Nucleus accumbens (tissue), 56 donors: ENCODE measurements at places on chromosomes 4 and X.
A peak's percentile ranks its signal among the peaks of the same experiment; 100 is the strongest.

GRCh38 chr4:188732131-188732530 lies 592.9 kb downstream of the TRIML1 start:
- DNase-seq, result no peak

- no peak for DNase-seq
Measured at GRCh38 chr4:168981460-168981859, 28.6 kb downstream of the CBR4 start.

DNA sequence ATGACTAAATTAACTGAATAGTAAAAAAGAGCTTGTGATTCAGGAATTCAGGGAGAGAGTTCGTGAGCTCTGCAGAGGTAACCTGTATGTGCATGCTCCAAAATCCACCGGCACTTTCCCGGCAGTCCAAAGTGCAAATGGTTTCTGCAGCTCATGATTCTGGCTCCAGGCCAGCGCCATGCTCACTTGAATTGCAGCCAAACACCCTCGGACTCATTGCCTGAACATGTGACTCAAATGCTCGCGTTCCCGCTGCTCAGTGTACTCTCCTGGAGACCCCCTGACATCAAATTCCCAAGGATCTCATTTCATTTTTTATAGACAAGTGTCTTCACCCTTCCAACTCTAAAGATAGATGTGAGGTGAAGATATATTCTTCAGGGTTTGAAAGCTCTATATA lies 44.1 kb upstream of the SH3RF1 start:
- DNase-seq, result peak; percentile 6

- no peak for DNase-seq
Measured at GRCh38 chr4:109816082-109816442, 500 bp downstream of the GAR1 start.

GRCh38 chrX:109187473-109188168 lies 294.3 kb downstream of the GUCY2F start:
- no peak for DNase-seq

- DNase-seq, result no peak
Measured at GRCh38 chr4:54662901-54663585, 5.3 kb downstream of the KIT start.

DNA sequence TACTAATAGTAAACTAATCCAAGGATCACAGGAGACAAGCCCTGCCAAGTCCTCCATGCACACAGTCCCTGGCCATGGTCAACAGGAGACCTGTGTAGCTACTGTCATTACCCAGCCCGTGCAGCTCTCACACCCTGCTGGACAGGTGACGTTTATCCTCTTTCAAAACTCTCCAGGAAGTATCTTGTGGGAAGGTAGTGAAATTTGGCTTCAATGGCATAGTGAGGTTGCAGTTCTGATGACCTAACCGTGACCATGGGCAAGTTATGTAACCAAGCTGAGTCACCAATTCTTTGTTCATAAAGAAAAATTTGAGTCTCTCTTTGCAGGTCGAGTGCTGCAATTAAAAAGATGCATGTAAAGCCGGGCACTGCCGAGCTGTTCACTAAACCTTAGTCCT lies 11.3 kb upstream of the SLC2A9 start:
- no peak for DNase-seq

GRCh38 chr4:89410687-89411086 lies 103.1 kb upstream of the GPRIN3 start:
- no peak for DNase-seq

- no peak for DNase-seq
Measured at GRCh38 chr4:52235552-52236201, 184.6 kb downstream of the SPATA18 start.

- DNase-seq, result no peak
Measured at GRCh38 chr4:128787509-128788311, 21.8 kb upstream of the JADE1 start.

GRCh38 chr4:163588532-163588931 lies 94.0 kb downstream of the TMA16 start:
- DNase-seq, result no peak

- no peak for DNase-seq
Measured at GRCh38 chrX:133444196-133444595, 28.9 kb upstream of the GPC4 start.

DNA sequence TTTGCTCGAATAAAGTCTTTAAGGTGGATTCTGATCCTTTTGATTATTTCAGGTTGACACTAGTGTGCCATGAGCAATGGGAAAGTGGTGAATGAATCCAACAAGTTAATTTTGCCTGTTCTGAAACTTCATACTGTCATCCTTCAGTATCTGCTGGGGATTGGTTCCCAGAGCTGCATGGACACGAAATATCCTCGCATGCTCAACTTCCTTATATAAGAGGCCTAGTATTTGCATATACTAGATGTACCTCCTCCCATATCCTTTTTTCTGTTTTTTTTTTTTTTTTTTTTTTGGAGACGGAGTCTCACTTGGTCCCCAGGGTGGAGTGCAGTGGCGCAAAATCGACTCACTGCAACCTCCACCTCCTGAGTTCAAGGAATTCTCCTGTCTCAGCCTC lies 23.0 kb upstream of the PDS5A start:
- DNase-seq, result no peak

DNA sequence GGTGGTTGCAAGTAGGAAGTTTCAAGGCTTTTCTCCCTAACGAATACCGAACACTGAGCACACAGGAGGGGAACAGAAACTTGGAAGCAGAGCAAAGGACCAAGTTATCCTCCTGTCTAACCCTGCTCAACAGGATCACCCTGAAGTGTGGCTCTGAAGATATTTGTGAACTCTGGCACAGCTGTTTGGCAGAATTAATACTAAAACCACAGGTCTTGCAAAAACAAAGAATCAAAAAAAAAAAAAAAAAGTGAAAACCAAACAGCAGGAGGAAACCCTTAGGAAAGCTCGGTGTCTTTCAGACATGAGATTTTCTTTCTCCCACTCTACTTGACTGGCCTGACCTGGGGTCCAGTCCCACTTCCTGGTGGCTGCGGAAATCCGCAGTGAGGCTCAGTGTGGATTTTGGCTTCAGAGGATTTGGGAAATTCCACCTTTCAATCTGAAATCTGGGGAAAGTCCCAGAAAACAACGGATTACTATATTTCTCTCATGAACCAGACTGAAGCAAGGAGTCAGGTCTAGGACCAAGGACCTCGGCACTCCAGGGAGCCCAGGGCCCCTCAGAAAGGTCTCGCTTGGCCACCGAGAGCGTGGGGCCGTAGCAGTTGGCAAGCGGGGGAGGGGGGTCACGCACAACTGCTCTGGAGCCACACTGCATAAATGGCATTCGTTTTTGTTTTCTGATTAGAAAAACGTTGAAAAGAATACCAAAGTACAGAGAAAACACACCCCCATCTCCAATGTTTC lies 867 bp downstream of the TIFA start:
- DNase-seq, result no peak

GRCh38 chr4:92120810-92121498 lies 182.8 kb upstream of the GRID2 start:
- peak; percentile 16 for DNase-seq

- DNase-seq, result no peak
Measured at GRCh38 chr4:130067419-130067818, 971.5 kb downstream of the C4orf33 start.

- DNase-seq, result no peak
Measured at GRCh38 chrX:118420462-118420861, 74.6 kb downstream of the WDR44 start.
